ENCODE measurements at places on chromosomes 6 and 20.

- no peak for DNase-seq
Observed at GRCh38 chr20:43931976-43932375, 17.3 kb downstream of the TOX2 start.

- DNase-seq = no peak
Observed at GRCh38 chr6:15904651-15905376, 224.1 kb upstream of the MYLIP start.

GRCh38 chr20:22924046-22924737, 110.9 kb upstream of the SSTR4 start:
- no peak for DNase-seq

DNA sequence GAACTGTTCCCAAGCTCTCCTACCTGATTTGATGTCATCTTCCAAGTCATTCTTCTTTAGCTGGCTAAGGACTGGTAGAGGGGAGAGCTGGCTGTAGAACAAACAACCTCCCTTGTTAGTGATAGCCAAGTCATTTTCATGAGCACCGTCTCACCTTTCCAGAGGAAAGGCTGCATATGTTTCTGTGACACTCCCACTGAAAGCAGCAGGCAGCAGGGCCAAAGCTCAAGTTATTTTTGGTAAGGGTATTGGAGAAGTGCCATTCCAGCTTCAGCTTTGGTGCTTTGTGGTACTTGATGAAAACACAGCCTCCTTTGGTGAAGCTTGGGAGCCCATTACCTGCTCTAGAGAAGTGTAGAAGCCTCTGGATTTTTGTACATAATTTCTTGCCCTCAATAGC, 5.4 kb upstream of the DOK5 start:
- DNase-seq = no peak

- DNase-seq = no peak
Observed at GRCh38 chr20:47701612-47702011, 83.7 kb downstream of the SULF2 start.

DNA sequence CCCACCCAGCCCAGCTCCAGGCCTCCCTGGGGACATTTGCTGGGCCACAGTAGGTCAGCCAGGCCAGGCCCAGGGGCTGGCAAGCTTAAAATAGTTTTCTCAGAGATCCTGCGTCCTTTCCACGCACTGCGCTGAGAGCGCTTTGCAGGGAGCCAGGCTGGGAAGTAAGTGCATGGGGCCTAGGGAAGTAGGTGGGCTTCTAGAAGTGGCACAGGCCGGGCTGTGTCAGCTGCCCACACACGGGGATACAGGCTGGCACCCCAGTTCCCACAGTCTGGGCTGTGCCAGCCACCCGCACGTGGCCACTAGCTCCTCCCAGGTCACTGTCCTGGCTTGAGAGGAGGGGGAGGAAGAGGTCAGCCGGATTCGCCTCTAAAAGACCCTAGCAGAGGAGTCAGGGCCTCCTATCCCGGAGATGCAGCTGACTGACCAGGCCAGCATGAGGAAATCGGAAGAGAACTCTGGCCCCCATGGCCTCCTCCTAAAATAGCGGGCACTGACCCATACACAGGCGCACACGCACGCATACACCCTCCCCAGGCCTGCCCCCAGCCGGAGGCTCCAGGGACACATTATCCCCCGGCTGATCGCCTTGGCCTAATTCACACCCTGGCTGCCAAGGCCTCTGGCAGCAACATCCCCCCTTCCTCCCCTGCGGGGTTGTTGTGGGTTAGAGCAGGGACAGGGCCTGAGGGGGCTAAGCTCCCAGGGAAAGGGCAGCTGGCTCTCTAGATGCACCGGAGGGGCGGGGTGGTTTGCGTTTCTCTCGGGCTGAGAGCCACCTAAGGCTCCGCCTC, 5.4 kb downstream of the SLCO4A1 start:
- no peak for DNase-seq

- no peak for DNase-seq
Observed at GRCh38 chr6:1264619-1265445, 47.1 kb upstream of the FOXQ1 start.

DNA sequence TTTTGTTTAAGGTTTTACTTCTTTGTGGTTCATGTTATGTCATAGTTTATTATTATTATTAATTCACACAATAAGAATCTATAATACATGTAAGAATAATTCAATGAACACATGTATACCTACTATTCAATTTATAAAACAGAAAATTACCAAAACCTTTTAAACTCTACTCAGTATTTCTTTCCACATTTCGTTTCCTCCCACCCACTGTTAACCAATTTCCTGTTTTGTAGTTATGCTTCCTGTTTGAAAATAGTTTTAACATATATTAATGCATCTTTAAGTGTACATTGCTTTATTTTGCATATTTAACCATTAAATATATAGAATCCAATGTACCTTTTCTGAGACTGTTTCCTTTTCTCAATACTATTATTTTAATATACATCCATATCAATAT, 397.9 kb upstream of the SPTLC3 start:
- DNase-seq = no peak

DNA sequence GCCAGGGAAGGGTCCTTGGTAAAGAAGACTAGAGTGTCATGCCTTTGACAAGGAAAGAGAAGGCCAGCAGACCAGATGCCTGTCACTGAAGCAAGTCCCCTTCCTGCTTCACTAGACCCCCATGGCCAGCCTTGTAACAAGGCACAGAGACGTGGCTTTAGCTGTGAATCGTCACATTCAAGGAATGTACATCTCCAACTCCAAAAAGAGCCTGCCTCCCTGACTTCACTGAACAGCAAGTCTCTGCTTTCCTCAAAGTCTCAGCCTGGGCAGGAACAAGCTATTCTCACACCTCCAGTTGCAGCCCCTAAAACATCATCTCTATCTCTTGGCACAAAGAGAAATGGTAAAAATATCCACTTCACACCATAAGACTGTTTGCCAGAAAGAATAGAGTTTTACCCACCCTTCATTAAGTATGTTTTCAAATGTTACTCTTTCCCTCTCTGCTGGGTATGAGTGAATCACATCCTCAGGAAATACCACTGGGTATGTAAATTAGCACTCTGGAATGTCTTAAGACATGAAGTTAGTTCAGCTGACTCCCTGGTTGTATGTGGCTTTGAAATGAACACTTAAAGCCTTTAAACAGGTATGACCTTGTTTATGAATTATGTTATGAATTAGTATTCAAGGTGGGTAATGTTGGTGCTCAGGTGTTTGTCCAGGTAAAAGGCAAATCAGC, 46.4 kb upstream of the NT5E start:
- no peak for DNase-seq

DNA sequence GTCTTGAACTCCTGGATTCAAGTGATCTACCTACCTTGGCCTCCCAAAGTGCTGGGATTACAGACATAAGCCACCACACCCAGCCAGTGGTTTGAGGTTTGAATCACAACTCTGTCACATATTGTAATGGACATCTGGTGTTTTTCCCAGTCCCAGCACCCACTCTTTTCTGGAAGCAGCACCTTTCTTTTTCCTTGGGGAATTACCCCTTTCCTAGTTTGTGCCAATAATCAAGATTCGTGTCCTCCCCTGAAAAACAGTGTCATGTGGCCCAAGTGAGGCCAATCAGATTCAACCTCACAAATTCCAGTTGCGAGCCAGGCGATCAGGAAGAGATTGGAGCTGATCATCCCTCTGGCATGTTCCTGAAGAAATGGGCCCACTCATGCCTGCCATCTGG, 71.7 kb upstream of the SGK1 start:
- no peak for DNase-seq

DNA sequence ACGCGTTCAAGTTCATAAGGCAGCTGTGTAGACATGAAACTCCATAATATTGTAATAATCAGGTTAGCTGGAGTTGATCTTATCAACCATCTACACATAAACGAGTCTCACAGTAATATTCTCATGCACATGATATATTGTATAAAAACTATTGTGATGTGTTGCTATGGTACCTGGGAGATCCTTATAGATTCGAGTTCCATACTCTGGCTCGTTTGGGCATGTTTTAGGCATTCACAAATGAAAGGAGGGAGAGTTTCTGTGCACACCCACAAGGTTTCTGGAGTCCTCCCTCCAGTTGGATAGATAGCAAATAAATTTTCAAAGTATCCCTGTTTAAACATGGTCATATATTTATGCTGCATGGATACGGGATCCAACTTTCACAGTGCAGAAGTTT, 567.5 kb upstream of the SLC35B3 start:
- no peak for DNase-seq

GRCh38 chr20:3218307-3218988, 9.2 kb downstream of the ITPA start:
- peak; percentile 72 for DNase-seq

GRCh38 chr6:139586273-139586672, 211.8 kb upstream of the CITED2 start:
- no peak for DNase-seq

DNA sequence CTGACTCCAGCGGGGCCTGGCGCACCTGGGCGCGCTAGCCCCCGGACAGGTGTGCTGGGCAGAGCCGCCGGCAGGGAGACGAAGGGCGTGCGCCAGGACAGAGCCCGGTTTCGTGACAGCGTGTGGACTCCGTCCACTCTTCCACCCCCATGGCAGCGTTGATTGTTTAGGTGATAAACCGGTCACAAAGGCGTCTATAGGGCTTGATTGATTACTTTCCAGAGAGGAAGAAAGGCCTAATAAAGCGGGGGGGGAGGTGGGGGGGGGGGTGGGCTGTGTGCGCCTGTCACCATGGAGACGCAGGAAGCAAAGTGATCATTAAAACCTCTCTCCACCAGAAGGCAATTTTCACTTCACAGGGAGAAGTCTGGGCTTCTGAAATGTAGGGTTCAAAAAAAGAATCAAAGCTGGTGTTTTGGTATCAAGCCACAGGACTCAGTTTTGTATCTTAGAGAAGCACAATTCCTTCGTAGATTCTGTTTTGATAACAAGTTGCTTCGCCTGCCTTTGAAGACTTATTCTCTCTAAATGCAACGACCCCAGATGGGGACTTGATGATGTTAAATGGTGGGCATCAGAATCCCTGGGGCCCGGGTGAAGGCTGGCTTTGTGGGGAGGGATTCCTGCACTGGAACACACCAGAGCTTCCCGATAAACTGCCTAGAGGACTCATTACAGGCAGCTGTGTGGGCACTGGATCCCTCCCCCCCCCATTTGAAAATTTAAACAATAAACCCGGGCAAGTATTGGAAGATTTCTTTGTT, 1.4 kb downstream of the PHACTR3 start:
- DNase-seq = no peak

DNA sequence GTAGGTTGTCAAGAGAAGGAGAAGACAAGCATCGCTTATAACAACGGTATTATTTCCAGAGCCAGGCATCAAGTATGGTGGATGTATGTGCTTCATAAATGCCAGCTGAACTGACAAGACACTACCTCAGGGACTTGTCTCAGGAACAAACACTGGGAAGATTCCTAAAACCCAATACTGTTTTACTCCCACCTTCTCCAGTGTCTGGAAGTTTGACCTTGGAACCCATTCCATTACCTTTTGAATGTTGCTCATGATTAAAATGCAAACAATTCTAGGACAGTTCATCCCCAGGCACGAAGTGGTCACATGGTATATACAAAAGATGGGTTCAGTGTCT, 300.1 kb downstream of the ADGB start:
- no peak for DNase-seq

DNA sequence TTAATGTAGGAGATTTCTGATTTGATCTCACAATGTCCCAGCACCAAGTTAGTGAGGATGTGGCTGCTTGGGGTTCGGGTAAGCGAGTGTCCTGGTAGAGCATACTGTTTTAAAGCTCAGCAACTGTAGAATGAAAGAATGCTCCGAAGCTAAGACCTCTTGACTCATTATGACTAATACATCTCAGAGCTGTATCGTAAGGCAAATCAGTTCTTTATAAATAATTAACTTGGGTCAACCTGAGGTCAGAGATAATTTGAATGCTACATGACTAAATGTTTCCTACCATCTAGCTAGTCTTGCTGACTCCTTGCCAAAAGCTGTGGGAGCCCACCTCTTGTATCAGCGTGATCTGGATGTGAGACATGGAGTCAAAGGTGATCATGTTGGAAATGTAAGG, 128.8 kb upstream of the PDE7B start:
- DNase-seq = no peak

DNA sequence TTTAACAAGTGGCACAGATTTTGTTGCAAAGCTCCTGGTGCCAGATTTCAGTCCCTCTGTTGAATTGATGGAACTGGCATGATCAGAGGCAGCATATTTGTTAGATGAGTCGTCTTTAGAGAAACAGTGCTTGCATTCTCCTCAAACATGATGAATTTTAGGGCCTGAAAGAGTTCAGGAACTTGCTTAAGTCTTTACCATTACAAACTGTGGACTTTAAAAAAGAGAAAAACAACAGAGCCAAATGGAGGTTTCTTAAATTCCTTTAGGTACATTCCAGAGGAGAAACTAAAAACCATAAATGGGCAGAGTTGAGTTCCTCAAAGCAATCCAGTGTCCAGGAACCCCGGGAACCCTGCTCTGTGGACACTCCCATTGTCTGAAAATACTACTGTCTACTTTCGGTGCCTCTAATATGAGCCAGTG, 2.5 kb downstream of the GTF2H5 start:
- DNase-seq = no peak

- no peak for DNase-seq
Observed at GRCh38 chr6:7156643-7157278, 49.0 kb downstream of the RREB1 start.

GRCh38 chr6:152232501-152233151, 404.5 kb downstream of the SYNE1 start:
- no peak for DNase-seq

DNA sequence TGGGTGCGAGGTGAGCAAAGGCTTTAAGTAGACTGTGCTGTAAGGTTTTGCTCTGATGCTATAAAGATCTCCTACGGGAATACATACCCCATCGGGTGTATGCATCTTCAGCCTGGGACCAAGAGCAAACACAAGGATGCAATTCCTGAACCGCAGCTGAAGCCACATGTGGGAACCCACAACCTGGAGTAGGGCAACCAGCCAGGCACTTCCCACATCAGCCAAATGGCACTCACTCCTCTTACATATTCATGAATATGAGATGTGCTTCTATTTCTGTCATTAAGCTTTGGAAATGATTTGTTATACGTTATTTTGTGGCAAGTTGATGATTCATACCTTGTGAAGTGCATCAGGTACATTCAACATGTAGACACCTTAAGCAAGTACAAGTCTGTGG, 619.2 kb downstream of the C6orf118 start:
- DNase-seq = no peak

DNA sequence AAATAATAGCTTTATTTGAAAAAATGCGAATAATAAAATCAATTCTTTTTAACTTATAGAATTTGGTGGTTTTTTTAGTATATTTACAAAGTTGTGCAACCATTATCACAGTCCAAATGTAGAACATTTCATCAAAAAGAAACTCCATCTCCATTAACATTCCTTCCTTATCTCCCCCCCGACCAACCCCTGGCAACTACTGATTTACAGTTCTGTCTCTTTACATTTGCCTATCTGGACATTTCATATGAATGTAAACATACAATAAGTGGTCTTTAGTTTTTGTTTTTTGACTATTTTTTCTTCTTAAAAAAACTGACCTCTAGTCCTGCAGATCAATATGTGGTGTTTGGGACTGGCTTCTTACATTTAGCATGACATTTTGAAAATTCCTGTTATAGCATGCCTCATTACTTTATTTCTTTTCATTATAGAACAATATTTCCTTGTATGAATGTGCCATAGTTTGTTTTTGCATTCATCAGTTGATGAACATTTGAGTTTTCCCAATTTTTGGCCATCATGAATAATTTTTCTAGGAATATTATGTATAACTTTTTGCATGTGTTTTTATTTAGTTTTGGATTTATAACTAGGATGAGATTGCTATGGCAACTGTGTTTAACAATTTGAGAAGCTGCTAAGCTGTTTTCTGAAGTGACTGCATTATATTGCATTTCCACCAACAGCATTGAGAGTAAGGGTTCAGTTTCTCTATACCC, 344.7 kb downstream of the NKAIN2 start:
- no peak for DNase-seq

All from activated T-cell treated with anti-CD3 and anti-CD28 coated beads for 1 hour (primary cell).